ENCODE measurements at places on chromosomes 5 and 9.

DNA sequence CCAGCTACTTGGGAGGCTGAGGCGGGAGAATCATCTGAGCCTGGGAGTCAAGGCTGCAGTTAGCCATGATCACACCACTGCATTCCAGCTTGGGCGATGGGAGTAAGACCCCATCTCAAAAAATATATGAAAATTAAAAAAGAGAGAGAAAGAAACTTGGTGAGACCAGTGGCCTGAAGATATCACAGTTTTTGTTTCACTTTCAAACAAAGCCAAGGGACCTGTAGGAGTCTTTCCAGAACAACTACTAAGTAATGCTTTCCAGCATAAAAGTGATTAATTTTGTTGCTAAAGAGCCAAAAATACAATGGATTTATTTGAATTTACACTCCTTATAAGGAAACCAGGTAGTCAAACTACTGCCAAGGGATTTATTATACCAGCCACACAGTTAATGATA is 23.5 kb downstream of the GKAP1 start:
- no peak for DNase-seq

- DNase-seq: no peak
Observed at GRCh38 chr9:93185266-93186214, 1.6 kb downstream of the WNK2 start.

DNA sequence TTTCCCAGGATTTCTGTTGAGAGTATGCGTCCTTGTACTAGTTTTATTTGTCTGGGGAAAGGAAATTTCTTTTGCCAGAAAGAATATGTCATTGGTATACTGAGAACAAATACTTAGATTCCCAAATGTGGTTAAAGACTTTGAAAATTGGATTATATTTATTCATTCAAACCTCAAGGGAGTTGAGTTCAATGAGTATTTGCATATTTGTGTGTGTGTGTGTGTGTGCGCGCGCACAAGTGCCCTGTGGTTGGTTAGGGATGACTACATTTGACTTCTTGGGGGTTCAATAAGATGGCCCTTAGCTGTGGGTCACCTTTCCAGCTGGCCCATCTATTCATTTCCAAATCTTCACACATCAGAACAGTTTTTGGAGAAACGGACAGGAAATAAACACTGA is 4.9 kb downstream of the RXFP3 start:
- DNase-seq: no peak

DNA sequence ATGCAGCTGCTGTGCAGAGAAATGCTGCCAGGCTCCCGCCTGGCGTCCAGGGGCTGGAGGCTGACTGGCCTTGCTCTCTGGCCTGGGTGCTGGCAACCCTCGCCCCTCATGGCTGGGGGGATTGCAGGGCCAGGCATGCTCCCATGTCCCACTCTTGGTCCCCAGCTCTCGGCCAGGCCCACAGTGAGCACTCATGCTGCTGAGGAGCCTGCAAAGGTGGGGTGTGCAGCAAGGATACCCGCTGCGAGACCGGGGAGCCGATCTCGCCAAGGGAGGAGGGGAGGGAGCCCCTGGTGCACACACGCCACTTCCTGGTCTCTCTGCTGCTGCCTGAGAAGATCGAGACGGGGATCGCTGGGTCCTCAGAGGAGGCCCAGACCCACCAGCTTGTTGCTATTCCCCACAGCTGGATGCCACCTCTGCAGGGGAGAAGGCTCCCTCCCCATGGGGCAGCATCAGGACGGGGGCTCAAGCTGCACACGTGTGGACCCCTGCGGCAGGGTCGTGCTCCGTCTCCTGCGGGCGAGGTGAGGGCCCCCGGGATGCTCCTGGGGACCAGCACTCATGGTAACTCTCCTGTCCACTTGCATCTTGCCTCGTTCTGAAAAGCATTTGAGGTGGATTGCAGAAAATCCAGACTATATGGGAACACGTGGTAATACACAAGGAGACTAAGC is 14.3 kb upstream of the CACFD1 start:
- DNase-seq: no peak

DNA sequence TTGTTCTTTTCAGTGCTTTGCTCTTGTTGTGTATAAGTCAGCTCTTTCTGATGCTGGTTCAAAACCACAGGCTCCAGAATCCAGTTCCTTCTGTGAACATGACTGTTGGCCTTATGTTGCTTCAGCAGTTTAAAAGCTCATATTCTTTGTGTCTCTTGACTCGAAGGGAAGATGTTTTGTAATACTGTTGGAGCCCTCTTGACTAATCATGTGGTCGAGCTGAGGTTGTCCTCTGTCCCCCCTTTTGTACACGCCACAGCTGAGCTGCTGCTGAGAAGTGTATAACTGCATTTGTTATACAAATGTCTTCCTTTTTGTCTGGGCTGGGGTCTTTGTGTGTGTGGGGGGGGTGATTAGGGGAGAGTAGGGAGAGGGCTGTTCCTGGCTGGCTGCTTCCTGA is 35.8 kb downstream of the SLC36A1 start:
- no peak for DNase-seq

- no peak for DNase-seq
Observed at GRCh38 chr5:57601996-57602395, 119.4 kb upstream of the ACTBL2 start.

GRCh38 chr5:138996120-138996519 is 121.0 kb upstream of the LRRTM2 start:
- DNase-seq: no peak

GRCh38 chr5:143147902-143148301 is 255.6 kb downstream of the NR3C1 start:
- no peak for DNase-seq

DNA sequence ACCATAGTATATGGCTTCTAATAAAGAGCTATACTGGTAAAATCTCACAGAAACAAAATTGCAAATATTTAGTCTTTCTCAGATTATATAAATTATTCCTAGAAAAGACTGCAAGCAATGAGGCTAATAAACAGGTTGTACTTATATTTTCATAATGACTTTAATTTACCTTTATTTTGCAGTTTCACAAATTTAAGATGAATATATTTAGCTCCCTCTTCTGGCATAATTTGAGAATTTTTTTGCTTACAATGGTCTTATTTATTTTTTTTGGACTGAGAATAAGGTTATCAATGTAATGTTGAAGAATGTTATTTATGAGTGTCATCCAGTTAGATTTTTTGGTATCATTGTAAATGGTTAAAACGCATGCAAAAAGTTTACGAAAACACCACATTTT is 56.7 kb downstream of the PIK3R1 start:
- DNase-seq: no peak

DNA sequence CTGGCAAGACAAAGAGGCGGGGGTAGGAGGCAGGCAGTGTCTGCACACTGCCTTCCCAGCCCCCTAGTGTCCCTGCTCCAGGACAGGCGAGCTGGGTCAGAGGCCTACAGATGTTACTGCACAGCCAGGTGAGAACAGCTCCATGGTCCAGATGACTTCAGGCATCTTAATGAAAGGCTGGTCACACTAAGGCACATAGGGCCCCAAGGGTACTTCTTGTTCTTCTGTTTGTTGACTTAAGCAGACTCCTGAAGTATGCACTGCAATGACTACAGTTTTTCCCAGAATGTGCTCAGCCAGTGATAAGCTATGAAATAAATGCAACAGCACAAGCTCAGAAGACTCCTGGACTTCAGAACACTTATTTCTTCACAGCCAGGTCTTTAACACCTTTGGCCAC is 27.4 kb downstream of the ATPSCKMT start:
- DNase-seq: no peak

GRCh38 chr5:132302413-132302812 is 8.2 kb downstream of the SLC22A4 start:
- DNase-seq: no peak

DNA sequence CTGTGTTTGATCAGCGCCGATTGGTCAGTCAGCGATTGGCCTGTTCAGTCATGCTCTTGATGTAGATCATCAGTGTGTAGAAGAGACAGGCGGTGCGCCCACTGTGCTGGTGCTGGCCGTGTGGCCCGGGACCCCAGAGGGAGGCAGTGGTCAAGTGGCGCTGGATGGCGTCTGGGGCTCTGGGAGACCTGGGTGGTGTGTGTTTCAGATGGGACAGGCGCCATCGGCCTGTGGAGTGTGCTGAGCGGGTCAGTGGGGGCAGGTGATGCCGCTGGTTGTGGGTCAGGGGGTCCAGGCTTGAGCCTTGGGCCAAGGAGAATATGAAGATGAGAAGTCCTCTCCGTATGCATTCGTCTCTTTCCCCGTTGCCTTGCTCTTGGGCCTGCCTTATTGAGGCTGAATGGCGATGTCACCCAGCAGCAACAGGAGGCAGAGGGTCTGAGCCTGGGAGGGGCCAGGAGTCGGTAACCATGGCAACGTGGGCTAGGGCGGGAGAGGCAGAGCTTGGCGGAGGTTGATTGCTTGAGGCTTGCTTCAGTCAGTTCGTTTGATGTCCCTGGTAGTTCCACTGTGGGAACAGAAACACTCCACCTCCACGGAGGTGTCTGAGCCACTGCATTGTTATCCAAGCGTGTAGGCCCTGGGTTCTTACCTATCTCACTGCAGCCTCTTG is 117.8 kb upstream of the CACNA1B start:
- no peak for DNase-seq

GRCh38 chr9:34332076-34332964 is 3.0 kb downstream of the NUDT2 start:
- peak; percentile 19 for DNase-seq

- DNase-seq: no peak
Observed at GRCh38 chr9:73923796-73924195, 573.3 kb upstream of the RORB start.

- DNase-seq: no peak
Observed at GRCh38 chr5:95664204-95664786, 17.7 kb downstream of the RFESD start.

GRCh38 chr5:68176802-68177479 is 38.6 kb upstream of the PIK3R1 start:
- DNase-seq: no peak

DNA sequence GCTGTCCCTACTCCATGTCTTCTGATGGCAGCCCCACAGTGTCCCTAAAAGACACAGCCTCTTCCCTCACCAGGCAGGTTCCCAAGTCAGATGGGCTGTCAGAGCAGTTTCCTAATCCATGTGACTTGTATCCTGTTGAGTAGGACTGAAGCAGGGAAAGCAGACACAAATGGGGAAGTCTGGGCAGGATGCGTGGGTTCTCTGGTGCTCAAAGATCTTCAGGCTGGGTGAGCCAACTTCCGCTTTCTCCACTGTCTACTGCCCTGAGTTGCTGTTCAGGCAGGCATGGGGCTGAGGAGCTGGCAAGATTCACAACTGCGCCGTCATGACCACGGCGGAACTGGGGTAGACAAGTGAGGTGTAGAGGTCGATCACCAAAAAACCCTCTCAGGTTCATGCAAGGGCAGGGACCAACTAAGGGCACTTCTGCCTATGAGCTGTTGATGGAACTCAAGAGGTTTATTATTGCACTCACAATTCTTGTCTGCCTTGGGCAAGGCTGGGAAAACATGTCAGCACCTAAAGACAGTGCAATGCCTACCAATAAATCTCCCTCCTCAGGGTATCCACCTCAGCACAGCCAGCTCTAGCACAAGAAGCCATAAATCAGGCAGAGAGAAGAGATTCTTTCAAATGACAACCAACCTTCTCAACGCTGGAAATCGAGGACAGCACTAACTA is 83.4 kb downstream of the RAPGEF1 start:
- DNase-seq: no peak

- DNase-seq: no peak
Observed at GRCh38 chr5:112555691-112556090, 136.6 kb upstream of the EPB41L4A start.

GRCh38 chr9:73745598-73745997 is 593.9 kb downstream of the ANXA1 start:
- DNase-seq: no peak

DNA sequence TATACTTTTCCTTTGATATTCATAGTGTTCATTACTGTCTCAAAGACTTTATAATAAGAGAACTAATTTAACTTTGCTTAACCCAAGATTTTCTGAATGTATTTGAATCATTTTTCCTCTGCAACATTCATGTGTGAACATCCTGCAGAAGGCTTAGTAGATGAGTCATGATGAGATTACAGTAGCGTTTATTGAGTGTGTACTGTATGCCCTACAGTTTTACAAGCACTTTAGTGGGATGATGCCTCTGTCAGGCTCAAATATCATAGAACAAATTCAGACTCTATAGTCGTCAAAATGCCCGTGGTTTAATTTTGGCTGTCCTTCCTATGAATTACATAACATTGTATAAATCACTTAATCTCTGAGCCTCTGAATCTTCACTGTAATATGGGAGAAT is 41.2 kb downstream of the FYB1 start:
- no peak for DNase-seq

DNA sequence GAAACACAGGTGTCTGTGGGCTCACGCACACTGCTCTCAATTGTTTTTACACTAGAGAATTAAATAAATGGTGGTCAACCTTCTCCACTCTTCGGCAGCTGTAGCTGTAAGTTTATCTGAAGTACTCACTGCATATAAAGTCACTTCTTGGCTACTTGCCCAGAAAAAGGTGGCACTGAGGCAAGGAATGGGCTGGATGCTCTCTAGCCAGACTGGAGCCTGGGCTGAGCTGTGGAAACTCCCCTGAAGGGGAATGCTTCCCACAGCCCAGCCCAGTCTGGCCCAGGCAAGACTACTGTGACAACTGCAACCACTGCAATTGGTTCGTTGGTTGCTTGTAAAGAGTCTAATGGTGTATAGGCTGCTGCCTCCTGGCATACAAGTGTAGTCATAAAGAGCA is 4.5 kb downstream of the LEAP2 start:
- no peak for DNase-seq

- no peak for DNase-seq
Observed at GRCh38 chr5:168468836-168469235, 17.4 kb upstream of the RARS1 start.

All from NCI-H446 treated with DMSO at 0.1 percent for 48 hours (cell line).